Activated T-cell treated with anti-CD3 and anti-CD28 coated beads, Interleukin-2, amount 50 U/mL, for 24 hours (primary cell): ENCODE measurements at places on chromosomes 1 and 21.

DNA sequence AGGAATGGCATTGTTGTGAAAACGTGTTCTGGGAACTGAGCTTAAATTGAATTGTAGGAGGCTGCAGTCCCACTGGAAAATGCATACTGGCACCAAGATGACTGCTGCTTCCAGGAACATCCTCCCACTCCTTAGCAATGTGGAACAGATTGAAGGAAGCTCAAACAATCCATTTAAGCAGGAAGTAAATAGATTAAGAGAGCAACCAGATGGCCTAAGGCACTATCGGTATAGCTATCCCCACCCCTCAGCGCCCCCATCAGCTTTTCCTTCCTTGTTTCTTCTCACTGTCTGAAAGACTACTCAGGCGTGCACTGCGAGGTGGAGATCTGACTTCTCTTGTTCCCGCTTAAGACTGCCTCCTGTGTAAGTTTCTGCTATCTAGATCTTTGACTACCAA lies 4.0 kb upstream of the IFI16 start:
- DNase-seq = no peak

DNA sequence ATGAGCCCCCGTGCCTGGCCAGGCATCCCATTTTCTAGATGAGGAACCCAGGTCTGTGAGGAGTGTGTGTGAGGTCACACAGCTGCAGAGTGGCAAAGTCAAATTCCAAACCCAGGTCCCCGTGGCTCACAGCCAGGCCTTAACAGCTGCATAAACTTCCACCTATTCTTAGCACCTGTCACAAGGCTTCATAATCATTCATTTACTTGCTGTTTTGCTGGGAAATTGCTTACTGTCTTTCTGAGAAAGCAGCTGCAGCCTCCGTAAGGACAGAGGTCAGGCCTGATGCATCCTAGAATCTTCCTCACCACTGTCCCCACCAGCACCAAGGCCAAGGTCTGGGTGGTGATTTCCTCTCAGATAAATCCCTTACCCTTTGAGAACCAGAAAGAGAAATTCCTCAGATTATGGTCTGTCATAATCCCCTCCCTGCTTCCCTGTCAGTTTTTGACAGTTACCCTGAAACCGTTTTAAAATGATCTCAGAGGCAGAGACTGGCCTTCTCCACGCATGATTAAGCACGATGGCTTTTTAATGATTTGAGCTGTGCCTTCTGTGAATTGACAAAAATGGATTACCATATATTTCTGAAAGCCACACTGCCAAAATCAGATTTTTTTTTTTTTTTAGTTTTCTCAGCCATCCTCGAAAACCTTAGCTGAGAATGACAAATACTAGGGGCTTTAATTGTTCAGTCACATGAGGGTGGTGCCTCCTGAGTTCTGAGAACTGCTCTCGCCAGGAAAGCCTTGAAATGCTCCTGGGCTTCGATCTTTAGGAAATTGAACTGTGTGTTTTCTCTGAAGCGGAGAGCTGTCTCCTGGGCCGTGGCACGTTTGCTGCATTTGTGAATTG lies 70.0 kb upstream of the SELENON start:
- no peak for DNase-seq

DNA sequence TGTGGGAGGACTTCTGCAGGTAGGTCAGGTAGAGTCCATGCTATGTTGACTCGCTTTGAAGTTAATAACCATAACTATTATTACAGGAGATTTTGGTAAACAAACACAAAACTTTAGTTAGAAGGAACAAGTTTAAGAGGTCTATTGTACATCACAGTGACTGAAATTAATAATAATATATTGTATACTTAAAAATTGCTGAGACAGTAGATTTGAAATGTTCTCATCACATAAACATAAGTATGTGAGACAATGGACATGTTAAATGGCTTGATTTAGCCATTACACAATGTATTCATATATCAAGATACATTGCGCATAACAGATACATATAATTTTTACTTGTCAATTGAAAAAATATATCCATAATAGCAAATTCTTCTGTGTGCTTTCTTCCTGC lies 91.4 kb upstream of the CD53 start:
- DNase-seq = no peak

DNA sequence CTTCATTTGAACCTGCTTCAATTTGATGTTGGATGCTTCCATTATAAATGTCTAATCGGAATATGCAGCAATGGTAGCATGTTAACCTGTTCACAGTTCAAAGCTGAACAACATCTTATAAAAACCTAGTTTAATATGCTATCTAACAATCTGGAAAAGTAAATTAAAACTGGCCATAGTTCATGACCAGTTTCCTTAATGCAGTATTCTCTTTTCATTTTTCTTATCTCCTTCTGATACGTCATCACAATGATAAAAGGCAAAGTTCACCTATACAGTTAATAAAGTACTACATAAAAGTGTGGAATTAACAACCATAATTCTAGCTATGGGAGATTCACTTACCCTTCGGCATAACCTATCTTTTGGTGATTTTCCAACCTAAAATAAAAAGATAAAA lies 65.1 kb downstream of the IARS2 start:
- no peak for DNase-seq

GRCh38 chr1:89681045-89681729 lies 48.3 kb downstream of the LRRC8C start:
- no peak for DNase-seq

- DNase-seq = no peak
These were observed 27.2 kb upstream of the BCL10 start for GRCh38 chr1:85303440-85304162.

DNA sequence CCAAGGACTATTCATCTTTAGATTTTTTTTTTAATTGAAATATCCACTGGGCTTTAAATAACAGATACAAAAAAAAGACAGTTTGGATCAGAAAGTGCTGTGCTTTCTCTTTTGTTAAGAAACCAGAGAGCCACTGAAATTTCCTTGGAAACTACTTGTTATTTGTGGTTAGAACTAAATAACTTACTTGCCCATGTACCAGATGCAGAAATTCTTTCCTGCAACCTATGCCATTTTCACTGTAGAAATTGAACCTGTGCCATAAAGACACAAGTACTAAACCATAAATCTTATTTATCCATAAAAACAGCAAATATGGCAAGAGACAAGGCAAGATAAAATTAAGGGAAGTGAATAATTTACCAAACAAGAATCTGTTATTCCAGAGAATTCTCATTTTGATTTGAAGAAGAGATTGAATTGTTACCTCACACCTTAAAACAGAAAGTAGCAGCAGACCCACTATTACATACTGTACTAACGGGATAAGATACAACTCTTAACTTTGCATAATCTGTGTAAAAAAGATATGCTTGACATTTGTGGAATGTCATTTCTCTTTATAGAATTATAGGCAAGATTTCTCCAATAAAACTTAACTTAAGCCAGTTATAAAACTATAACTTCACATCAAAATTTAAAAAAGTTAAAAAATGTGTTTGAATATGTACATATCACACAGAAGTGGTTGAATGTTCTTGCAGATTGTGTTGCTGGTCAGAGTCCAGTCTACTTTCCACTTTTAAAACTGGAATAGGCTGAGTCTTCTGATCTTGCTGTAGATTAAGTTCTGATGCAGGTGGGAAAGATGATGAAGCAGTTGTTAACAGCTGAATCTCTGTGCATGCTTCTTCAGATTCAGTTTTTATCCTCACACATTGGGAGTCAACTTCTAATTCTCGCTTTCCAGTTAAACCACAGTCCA lies 6.3 kb upstream of the PHTF1 start:
- DNase-seq = no peak

DNA sequence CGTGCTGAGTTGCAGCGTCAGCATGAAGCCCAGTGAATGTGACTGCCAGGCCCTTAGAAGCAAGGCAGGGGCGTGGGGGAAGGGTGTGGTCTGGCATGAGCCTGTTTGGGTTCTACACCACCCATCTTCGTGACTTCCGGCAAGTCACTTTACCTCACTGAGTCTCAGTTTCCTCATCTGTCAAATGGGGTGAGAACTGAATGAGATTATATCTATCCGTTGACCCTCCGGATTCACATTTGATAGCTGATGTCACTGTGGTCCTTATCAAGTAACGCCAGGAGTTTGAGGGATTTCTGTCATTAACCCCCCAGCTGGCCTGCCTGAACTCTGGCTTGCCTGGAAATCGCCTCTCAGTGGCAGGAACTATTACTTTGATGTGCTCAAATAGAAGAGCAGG lies 15.6 kb downstream of the MRPL37 start:
- DNase-seq = no peak

DNA sequence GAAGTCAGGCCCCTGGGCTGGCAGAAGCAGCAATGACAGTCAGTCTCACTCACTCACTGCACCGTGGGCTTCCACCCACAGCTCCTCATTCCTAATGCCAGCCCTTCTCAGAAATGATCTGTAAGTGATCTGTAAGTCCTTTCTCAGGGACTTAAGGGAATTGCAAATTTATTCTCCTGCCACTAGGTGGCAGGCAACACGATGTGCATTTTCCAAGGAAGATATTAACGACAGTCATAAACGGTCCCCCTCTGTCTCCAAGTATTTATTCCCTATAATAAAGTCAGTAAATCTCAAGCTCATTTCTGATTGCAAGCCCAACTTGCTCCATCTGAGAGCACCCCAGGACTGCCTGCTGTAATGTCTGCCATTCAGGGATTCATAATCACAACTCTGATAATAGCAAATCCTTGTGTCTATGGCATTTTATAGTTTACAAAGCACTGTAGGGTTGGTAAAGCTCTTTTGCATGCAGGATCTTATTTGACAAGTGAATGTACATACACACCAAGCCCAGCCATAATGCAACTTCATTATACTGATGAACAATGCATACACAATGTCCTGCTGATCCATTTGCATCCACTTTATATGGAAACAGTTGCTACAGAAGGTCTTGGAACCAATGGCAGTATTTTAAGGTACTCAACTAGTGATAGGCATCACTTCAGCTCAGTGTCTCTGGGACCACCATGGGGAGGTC lies 380.5 kb upstream of the CAMK1G start:
- DNase-seq = no peak

DNA sequence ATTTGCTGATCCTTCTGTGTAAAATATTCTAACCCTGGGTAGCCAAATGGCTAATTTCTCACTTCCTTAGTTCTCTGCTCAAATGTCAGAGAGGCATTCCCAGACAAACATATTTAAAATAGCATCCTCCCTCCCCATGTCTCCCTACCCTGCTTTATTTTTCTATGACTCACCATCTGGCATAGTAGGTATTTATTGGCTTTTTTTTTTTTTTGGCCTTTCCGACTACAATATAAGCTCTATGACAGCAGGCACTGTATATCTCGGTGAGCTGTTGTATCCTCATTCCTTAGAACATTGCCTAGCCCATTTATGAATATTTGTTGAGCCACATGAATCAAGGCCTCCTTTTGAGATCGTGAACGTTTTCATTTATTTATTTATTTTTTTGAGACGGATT lies 1.5 kb upstream of the NEK7 start:
- no peak for DNase-seq

DNA sequence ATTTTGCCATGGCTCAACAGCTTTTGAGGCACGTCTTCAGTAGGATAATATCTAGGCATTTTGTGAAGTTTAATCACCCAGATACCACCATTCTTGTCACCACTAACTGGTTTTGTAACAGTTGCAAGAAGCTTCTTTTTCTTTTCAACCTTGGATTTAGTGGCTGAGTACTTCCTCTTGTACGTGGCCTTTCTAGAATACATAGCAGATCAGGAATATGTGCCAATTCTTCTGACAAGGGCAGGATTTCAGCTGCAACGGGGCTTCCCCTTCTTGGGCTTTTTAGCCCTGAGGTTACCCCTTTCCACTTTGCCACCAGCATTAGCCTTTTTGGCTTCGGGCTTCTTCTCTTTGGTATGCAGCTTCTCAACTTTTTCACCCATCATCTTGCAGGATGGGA lies 79.3 kb upstream of the WARS2 start:
- DNase-seq = no peak
